HCT116 (cell line): ENCODE measurements at places on chromosomes 2 and 18.

GRCh38 chr2:24365051-24365450 lies 4.7 kb upstream of the ITSN2 start:
- DNase-seq: no peak

- no peak for DNase-seq
These were observed 137.7 kb downstream of the SNTG2 start for GRCh38 chr2:1088192-1088860.

GRCh38 chr2:227822416-227823003 lies 8.9 kb downstream of the CCL20 start:
- no peak for DNase-seq

- DNase-seq: no peak
These were observed 39.3 kb downstream of the PELI1 start for GRCh38 chr2:64104933-64105332.

DNA sequence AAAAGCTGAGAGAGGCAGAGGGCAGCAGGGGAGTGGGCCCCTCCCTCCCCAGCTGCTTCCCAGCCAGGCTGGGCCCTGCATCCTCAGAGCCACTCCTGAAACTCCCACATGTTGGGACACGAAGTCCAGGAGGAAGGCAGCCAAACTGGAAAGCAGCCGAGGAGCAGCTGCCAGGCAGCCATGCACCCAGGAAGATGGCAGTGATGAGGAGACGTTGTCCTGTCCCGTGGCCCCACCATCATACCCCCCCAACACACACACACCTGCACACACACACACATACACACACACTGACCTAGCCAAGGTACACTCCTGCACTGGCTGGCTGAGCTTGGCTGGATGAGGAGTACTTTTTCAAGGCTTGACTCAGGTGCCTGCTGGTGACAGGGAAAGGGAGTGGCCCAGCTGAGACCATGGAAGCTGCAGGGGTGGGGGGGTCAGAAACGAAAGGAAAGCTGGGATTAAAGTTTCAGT lies 106.0 kb downstream of the CYP26B1 start:
- DNase-seq: no peak
